ENCODE measurements at places on chromosomes 7 and 10. TPM values are rescaled to one million over a fixed set of nuclear protein-coding genes. Genes with fewer than 3 reads are reported as not detected.
A peak's percentile ranks its signal among the peaks of the same experiment; 100 is the strongest.

DNA sequence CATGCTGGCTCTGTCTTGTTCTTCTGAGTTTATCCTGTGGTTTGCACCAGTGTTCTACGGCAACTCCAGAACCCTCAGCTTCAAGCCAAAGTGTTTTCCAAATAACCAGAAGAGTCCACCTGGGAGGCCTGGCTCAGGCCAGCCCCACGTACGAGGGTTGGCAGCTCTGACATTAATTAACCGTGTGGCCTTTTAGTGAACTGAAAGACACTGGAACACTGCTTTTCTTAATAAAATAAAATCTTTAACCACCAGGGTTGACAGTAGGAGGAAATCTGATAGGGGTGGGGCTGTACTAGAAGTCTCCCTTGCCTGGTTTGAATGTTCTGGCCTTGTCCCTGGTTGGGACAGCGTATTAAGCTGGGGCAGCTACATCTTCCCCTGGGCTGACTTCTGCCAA is 64.9 kb downstream of the SYPL1 start:
- no peak for DNase-seq

DNA sequence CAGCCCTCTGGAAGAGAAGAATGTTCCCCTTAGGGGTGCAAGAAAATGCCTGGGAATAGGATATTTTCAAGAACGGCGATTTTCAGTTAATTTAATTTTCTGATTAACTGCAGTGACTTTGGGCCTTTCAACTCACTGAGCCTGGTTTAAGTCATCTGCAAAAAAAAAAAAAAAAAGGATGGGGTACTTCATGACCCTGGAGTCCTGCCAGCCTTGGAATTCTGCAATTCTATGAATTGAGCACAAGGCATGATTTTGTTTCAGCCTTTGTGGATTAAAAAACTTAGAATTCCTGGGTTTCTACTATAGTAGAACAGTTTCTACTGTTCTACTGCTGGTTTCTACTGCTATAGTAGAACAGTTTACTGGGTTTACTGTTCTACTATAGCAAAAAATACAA is 58.3 kb upstream of the CALD1 start:
- no peak for DNase-seq

TWIST1 gene
- total RNA-seq, result 0.44 TPM

KIAA1549 gene
- 2.4 TPM for total RNA-seq

DNA sequence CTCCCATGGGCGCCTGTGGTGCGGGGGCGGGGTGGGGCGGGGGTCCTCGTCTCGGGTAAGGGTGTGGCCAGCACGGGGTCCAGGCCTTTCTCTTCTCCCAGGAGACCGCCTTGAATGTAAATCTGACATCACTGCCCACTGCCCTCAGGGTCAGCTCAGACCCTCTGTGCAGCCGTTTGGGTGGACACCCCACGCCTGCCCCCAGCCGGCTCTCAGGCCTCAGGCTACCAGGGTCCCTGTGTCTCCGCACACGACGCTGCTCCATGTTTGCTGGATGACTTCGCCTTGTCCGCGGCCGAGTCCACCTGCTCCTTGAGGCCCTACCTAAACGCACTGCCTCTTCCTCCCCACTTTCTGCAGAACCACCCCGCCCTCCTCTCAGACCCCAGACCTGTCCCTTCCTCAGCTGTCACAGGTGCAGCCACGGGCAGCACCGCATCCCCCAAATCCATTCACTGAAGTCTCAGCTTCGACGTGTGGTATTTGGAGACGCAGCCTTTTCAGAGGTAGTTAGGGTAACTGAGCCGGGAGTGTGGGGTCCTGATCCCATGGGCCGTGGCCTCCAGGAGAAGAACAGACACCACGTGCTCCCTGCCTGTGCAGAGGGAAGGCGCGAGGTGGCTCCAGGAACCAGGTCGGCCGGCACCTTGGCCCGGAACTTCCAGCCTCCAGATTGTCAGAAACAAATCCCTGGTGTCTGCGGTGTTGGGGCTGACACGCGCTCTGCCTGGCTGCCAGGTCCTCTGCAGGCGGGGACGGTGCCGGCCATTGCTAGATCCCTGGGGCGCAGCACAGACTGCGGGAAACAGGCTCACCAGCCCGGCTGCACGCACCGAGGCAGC is 97.4 kb upstream of the DIP2C start:
- no peak for DNase-seq

DNA sequence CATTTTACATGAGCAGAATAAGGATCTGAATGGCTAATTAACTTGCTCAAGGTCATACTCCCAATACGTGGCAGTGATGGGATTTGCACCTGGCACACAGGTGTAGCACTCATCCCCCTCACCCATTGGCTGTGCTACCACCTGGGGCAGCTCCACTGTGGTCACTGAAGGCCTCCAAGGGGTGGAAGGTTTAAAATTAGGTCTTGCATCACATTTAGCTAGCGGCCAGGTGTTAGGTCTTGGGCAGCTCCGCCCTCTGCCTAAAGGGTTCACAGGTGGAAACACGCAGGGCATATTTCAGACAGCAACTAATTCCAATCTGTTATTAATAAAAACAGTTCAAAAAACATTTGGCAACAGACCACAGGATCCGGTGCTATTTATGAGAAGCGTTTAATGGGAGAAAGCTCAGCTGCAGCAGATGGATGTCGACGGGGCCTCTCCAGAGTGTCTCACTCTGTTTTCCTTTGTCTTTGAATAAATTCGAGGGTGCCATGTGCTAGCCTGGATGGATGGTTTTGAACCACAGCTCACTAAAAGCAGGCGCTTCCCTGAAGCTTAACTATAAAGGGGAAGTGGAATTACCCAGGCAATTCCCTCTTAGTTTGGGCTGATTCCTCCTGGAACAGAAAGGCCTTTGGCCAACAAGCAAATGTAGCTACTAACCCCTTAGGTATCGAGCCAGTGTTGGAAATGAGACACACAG is 1017.6 kb downstream of the TYW1 start:
- no peak for DNase-seq

GRCh38 chr10:59517996-59518395 is 155.6 kb upstream of the FAM13C start:
- peak; percentile 2 for DNase-seq

GRCh38 chr7:143733876-143734275 is 23.6 kb downstream of the CTAGE6 start:
- no peak for DNase-seq

DNA sequence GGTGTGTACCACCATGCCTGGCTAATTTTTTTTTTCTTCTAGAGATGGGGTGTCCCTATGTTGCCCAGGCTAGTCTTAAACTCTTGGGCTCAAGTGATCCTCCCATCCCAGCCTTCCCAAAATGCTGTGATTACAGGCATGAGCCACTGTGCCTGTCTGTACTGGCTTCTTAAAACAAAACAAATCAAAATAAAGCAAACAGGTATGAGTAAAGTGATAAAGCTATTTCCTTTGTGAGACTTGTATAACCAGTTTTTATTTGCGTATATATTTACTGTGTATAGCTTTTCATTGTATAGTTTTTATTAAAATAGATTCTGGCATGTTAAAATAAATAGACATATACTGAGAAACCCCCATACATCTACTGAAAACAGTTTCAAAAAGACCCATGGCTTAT is 14.3 kb downstream of the LCOR start:
- no peak for DNase-seq

DNA sequence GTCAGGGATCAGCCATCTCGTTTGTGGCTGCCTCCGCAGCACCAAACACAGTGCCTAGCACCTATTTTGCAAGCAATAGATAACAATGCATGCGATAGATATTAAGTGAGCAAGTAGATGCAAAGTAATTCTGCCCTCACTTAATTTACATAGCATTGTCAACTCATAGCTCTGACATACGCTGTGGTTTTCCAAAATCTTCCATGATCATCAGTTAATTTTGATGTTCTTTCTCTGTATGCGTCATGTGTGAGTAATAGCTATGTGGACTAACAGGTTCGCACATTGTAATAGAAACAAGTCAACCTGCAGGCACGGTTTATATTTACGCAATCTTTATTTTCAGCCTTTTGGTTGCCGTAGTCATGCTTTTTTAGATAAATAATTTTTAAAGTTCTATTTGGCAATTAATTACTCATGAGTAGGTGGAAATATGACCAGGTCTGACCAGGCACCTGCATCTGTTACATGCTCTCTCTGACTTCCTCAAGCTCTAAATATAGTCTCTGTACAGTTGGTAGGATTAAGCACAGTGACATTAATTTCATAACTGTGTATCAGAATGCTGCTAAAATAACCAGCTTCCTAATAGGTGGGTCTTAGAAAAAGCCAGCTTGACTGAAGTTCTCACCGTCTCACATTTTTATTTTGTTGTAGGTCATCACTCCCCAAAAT is 13.3 kb downstream of the MAP3K8 start:
- DNase-seq, result no peak

MRLN gene
- not detected for total RNA-seq

DNA sequence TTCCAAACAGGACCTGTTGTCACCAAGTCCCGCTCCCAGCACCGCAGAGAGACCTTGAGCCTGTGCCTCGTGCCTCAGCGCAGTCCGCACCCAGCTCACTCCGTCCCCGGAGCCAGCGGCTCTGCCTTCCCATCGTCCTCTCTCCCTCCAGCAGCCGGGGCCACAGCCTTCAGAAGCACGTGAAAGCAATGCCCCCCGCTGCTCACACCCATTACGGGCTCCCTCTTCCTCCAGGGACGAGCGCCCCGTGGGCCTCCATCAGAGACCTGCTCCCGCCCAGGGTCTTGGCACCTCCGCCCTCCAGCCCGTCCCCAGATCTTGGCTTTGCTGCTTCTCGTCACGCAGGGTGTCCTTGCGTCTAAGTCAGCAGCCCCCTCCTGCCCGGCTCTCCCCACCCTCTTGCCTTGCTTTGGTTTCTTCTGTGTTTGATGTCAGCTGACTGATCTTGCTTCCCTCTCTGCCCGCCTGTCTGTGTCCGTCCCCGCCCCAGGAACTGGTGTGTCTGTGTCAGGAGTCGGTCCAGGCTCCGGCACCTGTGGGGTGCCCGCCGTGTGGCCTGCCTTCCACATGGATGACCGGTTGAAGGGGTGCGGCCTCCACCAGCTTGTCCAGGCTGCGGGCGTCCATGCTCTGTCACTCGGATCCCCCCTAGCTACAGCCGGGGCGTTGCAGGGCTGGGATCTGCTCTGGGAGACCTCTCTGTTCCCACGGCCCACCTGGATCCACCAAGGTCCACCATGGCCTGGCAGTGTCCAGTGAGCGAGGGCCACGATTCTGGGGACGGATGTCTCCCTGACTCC is 61.9 kb downstream of the FOXL3 start:
- DNase-seq, result peak; percentile 37

TMEM196 gene
- total RNA-seq, result not detected

- DNase-seq, result no peak
Measured at GRCh38 chr10:46291817-46292572, 5.2 kb downstream of the ANTXRL start.

DNA sequence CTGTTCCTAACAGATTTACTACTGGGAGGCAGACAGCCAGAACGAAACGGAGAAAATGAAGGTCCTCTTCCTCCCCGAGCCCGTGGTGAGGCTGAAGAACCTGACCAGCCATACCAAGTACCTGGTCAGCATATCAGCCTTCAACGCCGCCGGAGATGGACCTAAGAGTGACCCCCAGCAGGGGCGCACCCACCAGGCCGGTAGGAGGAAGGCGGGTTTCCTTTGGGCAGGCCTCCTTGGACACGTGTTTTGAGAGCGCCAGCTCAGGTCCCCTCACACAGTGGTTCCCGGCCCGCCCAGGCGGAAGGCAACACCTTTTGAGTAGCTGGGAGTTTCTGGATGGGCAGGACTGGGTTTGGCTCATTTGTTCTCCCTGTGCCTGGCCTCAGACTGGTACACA is 474.0 kb upstream of the FOXK1 start:
- DNase-seq, result no peak

CCZ1 gene
- total RNA-seq, result 44.9 TPM
